SHP77 (cell line): ENCODE measurements at places on chromosomes 1 and 21.
A peak's percentile ranks its signal among the peaks of the same experiment; 100 is the strongest.

GRCh38 chr1:25575191-25575590 lies 31.8 kb downstream of the LDLRAP1 start:
- no peak for DNase-seq

GRCh38 chr1:64769482-64769881 lies 24.6 kb downstream of the RAVER2 start:
- no peak for DNase-seq

GRCh38 chr1:167258858-167259257 lies 38.2 kb downstream of the POU2F1 start:
- DNase-seq = no peak

DNA sequence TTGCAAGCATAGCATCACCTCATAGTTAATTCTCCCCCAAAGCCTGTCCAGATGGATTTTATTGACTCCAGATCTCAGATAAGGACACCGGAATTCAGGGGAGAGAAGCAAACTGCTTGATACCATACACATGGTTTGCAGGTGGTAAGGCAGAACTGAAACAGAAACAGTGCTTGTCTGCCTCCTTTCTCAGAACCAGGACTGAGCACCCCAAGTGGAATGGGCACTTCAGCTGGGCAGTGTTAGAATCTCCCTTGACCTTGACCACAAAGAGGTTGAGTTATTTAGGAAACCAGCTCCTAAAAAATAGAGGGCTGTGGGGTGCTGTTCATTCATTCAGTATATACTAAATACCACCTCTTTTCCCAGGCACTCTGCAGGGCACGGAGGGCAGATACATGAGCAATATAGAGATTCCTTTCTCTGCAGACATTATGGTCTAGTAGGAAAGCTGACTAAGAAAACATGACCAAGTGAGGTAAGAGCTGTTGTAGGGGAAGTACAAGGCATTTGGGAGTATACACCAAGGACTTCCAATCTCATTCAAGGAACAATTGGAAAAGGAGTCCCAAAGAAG lies 185.2 kb downstream of the C1orf94 start:
- no peak for DNase-seq

DNA sequence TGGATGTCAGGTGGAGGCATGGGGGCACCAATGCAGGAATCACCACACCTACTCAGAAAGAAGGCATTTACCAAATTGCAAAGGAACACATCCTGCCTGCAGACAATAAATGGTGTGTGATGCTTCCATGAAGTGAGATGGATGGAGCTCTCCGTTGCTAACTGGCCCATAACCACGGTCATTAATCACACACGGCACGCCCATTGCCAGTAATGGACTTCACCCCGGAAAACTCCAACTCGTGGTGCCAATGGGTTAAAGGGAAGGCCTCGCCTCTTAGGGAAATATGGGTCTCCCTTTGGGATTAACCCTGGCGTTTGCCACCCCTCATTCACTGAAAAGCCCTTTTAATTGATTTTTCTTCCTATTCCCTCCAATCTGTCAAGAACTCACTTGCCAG lies 443.1 kb upstream of the DAB1 start:
- no peak for DNase-seq

GRCh38 chr1:39102537-39103327 lies 76.6 kb downstream of the NDUFS5 start:
- DNase-seq = peak; percentile 70

- DNase-seq = no peak
These were observed 163.1 kb upstream of the USP25 start for GRCh38 chr21:15566703-15567102.

GRCh38 chr1:46001081-46001785 lies 131.2 kb downstream of the PIK3R3 start:
- no peak for DNase-seq

- DNase-seq = no peak
These were observed 14.4 kb downstream of the ILDR2 start for GRCh38 chr1:166960858-166961474.

GRCh38 chr1:96979304-96980268 lies 258.0 kb downstream of the PTBP2 start:
- DNase-seq = no peak
